ENCODE measurements at places on chromosomes 11 and 22. TPM values are rescaled to one million over a fixed set of nuclear protein-coding genes. Genes with fewer than 3 reads are reported as not detected.

DNA sequence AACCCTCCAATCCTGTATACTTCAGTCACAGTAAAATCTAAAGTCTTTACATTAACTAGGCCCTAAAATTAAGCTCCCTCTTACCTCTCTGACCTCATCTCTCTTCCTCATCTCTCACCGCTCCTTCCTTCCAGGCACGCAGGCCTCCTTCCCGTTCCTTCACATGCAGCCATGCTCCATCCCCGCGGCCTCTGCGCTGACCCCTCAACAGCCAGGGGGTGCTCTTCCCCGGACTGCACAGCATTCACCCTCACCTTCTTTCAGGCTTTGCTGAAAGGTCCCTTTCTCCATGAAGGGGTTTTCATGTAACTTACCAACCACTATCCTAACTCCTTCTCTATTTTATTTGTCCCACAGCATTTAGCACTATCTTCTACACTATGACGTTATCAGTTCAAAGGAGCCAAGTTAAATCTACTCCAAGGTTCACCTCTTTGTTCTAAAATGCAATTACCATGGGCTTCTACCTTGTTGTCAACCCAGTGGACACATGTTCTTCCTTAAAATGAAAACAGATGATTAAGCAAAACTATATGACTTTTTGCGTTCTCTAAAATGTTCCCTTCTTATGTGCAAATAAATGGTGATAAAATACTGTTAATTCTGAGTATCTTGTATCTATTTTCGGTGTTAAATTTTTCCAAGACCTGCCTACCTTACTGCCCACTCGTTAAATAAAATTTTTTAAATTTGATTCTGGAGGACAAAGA is 57.8 kb upstream of the APOA1 start:
- peaks cover 10% of the 10 kb centered on the region for H3K36me3 ChIP-seq
- H3K27me3 ChIP-seq, result no peaks in the 10 kb centered on the region
- peaks cover 13% of the 10 kb centered on the region for H3K4me1 ChIP-seq
- DNase-seq, result no peak
- H3K4me3 ChIP-seq, result no peak overlapping the region

Gene MMP3
- not detected for total RNA-seq

Gene INS
- not detected for total RNA-seq

- H3K4me3 ChIP-seq, result no peak overlapping the region
- no peaks in the 10 kb centered on the region for H3K36me3 ChIP-seq
- no peak for DNase-seq
- H3K4me1 ChIP-seq, result no peaks in the 10 kb centered on the region
- no peaks in the 10 kb centered on the region for H3K27me3 ChIP-seq
Observed at GRCh38 chr22:44611880-44612496, 90.0 kb upstream of the PRR5 start.

GRCh38 chr11:75422248-75423231 is 10.5 kb downstream of the KLHL35 start:
- H3K27me3 ChIP-seq, result no peaks in the 10 kb centered on the region
- no peak overlapping the region for H3K4me3 ChIP-seq
- DNase-seq, result no peak

GRCh38 chr11:116605543-116606459 is 167.0 kb downstream of the BUD13 start:
- H3K27me3 ChIP-seq, result no peaks in the 10 kb centered on the region
- H3K4me1 ChIP-seq, result no peaks in the 10 kb centered on the region
- H3K36me3 ChIP-seq, result no peaks in the 10 kb centered on the region
- no peak overlapping the region for H3K4me3 ChIP-seq
- DNase-seq, result peak; percentile 73
- no peak overlapping the region for H3K27ac ChIP-seq

DNA sequence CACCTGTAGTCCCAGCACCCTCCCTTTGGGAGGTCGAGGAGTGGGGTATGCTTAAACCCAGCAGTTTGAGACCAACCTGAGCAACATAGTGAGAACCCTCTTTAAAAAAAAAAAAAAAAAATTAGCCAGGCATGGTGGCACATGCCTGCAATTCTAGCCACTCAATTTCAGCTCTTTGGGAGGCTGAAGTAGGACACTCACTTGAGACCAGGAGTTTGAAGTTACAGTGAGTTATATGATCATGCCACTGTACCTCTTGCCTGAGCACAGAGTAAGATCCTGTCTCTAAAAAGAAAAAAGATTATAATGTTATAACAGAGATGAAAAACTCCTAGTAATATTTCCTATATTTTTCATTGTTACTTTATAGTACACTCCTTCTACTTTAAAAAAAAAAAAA is 23.9 kb downstream of the PIK3C2A start:
- no peaks in the 10 kb centered on the region for H3K27me3 ChIP-seq
- H3K27ac ChIP-seq, result no peak overlapping the region
- DNase-seq, result no peak
- H3K4me3 ChIP-seq, result no peak overlapping the region

DNA sequence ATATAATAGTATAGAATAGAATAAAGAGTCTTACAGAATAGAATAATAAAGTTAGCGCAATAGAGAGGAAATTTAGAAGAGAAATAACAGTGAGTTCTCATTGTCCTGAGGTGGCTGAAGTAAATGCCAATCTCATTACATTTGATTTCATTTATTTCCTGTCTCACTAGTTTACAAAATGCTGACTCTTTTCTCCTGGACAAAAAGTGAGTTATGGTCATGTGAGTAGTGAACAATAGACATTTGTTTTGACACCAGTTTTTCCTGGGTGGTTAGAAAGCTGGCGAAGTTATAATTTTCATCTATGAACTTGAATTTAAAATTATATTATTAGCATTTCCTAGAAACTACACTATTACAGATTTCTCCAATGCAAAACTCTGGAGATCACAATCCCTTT is 143.7 kb downstream of the TYR start:
- no peak for DNase-seq
- H3K27me3 ChIP-seq, result no peaks in the 10 kb centered on the region
- H3K27ac ChIP-seq, result no peak overlapping the region
- H3K36me3 ChIP-seq, result no peaks in the 10 kb centered on the region
- H3K4me1 ChIP-seq, result no peaks in the 10 kb centered on the region
- H3K4me3 ChIP-seq, result no peak overlapping the region

GRCh38 chr22:48536541-48537342 is 1290.9 kb downstream of the BRD1 start:
- no peaks in the 10 kb centered on the region for H3K27me3 ChIP-seq
- H3K4me3 ChIP-seq, result no peak overlapping the region
- no peaks in the 10 kb centered on the region for H3K36me3 ChIP-seq
- DNase-seq, result no peak
- no peak overlapping the region for H3K27ac ChIP-seq

DNA sequence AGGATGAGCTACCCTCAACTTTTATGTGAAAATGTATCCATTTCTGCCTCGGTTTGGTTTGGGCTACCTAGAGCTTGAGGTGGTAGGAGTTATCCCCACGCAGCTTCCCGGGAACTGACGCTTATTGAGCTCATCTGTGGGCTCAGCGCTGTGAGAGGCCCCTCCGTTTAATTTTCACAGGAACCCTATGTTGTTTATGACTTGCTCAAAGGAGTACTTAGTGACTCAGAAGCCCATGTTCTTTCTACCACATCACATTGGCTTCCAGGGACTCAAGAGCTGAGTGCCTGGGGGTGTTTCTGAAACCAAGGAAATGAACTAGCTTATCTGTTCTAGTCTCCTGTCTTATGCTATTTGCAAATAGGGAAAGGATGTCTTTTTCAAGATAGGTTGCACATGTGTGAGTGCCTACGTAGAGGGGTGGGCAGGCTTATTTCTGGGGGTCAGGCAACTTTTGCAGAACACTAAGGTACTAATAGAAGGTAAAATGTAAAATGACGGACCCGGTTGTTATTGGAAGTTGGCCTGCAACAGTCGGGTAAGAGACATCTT is 40.5 kb downstream of the MICAL2 start:
- H3K4me3 ChIP-seq, result no peak overlapping the region
- no peak for DNase-seq
- H3K4me1 ChIP-seq, result peaks cover under 1% of the 10 kb centered on the region
- no peak overlapping the region for H3K27ac ChIP-seq
- H3K27me3 ChIP-seq, result no peaks in the 10 kb centered on the region
- H3K36me3 ChIP-seq, result peaks cover 9% of the 10 kb centered on the region

GRCh38 chr22:37629928-37630327 is 9.5 kb upstream of the SH3BP1 start:
- peaks cover 25% of the 10 kb centered on the region for H3K36me3 ChIP-seq
- H3K4me1 ChIP-seq, result peaks cover 41% of the 10 kb centered on the region
- DNase-seq, result no peak

GRCh38 chr11:45917286-45917622 is 423 bp downstream of the PEX16 start:
- H3K27ac ChIP-seq, result peak overlapping the region; percentile 80
- H3K4me3 ChIP-seq, result peak overlapping the region; percentile 38
- H3K4me1 ChIP-seq, result peaks cover 27% of the 10 kb centered on the region
- no peak for DNase-seq
- no peaks in the 10 kb centered on the region for H3K27me3 ChIP-seq

- no peak for DNase-seq
- H3K36me3 ChIP-seq, result peaks cover 33% of the 10 kb centered on the region
- H3K4me3 ChIP-seq, result no peak overlapping the region
- H3K4me1 ChIP-seq, result no peaks in the 10 kb centered on the region
- no peaks in the 10 kb centered on the region for H3K27me3 ChIP-seq
Observed at GRCh38 chr11:1753229-1753928, 3.0 kb upstream of the IFITM10 start.

DNA sequence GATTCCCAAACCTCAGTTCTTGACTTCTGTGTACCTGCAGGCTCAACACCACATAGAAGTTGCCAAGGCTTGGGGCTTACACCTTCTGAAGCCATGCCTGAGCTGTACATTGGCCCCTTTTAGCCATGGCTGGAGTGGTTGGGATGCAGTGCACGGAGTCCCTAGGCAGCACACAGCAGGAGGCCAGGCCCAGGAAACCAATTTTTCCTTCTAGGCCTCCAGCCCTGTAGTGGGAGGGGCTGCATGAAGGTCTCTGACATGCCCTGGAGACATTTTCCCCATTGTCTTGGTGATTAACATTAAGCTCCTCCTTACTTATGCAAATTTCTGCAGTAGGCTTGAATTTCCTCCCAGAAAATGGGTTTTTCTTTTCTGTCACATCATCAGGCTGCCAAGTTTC is 94.6 kb downstream of the DEPDC5 start:
- no peak overlapping the region for H3K4me3 ChIP-seq
- no peaks in the 10 kb centered on the region for H3K27me3 ChIP-seq
- no peaks in the 10 kb centered on the region for H3K4me1 ChIP-seq
- no peak for DNase-seq
- H3K27ac ChIP-seq, result no peak overlapping the region

Gene KRTAP5-4
- total RNA-seq, result not detected

Gene HBD
- total RNA-seq, result not detected

DNA sequence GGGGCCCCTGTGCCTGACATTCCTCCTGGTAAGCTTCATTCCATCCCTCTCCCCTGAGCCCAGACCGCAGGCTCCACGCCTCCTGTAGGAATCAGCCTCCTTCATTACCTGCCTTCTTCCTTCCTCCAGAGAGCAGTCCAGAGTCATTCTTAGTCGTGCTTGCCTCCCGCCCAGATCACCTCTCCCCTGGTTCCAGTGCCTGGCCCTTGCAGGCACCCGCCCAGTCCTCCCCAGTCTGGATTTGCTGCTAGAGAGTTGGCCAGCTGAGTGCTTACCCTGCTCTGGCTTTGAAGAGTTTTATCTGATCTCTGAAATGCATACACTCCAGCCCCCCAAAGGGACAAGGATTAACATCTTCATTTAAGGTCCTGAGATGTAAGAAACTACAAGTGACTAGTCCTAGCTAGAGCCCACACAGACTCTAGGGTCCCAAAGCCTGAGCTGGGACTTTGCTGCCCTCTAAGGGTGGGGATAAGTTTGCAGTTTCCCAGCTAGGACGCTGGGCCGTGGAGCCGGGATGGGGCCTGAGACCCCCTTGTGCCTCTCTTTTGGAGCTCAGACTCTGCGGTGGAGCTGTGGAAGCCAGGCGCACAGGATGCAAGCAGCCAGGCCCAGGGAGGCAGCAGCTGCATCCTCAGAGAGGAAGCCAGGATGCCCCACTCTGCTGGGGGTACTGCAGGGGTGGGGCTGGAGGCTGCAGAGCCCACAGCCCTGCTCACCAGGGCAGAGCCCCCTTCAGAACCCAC is 1.6 kb downstream of the NR1H3 start:
- peak; percentile 24 for DNase-seq
- no peaks in the 10 kb centered on the region for H3K27me3 ChIP-seq

Gene XPNPEP3
- total RNA-seq, result 20.4 TPM

DNA sequence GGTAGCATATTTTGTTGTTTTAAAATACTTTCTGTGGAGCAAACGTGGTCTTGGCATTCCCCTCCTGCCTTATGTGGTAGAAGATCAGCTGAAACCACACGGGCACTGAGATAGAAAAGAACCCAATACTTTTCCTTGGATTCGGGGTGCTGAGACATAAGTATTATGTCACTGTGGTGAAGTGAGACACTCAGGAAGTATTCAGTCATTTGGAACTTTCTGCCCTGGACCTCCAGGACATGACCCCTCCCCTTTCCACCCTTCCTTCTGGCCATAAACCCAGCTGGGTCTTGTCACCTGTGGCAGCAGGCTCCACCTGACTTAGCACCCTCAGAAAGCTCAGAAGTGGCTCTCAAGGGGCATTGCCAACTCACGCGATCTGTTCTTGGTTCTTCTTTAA is 123.4 kb downstream of the SWAP70 start:
- H3K4me1 ChIP-seq, result peaks cover 10% of the 10 kb centered on the region
- H3K27me3 ChIP-seq, result no peaks in the 10 kb centered on the region
- no peak overlapping the region for H3K4me3 ChIP-seq
- H3K27ac ChIP-seq, result peak overlapping the region; percentile 50

Gene F2
- not detected for total RNA-seq

Gene TPBGL
- total RNA-seq, result 0.79 TPM

GRCh38 chr11:122625976-122626665 is 29.4 kb upstream of the UBASH3B start:
- H3K27me3 ChIP-seq, result no peaks in the 10 kb centered on the region
- H3K36me3 ChIP-seq, result no peaks in the 10 kb centered on the region
- H3K4me3 ChIP-seq, result no peak overlapping the region
- no peaks in the 10 kb centered on the region for H3K4me1 ChIP-seq

Gene BCO2
- 15.9 TPM for total RNA-seq

Gene MUC5B
- total RNA-seq, result not detected

DNA sequence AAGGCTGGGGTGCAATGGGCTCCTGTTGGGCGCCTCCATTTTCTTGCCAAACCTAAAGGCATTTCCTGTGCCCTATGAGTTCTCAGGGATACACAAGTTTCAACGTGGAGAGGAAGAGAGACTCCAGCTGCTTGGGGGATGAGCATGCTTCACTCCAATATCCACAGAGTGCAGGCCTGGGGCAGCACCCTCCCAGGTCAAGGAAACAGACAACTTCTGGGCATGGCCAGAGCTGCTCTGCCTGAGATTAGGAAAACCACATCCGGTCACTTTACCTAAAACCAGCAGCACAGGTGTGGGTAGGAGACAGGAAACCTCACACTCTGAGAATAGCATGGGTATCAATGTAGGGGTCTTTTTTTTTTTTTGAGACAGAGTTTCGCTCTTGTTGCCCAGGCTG is 28.7 kb downstream of the TMEM184B start:
- H3K27ac ChIP-seq, result no peak overlapping the region
- H3K4me1 ChIP-seq, result peaks cover 10% of the 10 kb centered on the region
- no peak for DNase-seq
- peaks cover 38% of the 10 kb centered on the region for H3K36me3 ChIP-seq
- no peak overlapping the region for H3K4me3 ChIP-seq

DNA sequence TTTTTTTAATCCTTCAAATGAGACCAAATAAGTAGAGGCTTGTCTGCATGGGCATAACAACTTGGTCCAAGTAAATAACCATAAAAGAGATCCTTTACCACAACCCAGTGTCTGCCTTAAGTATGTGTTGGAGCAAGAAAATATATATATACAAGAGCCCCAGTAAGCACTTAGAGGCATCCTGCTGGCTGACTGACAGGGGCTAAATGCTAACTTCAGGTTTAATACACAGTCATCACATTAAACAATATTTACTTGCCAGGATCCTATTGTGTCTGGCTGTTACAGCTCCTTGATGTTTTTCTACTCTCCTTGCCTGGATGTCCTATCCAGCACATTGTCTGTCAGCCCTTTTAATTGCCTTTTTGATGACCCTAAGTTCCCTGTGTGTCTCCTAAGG is 37.5 kb upstream of the MMP20 start:
- DNase-seq, result no peak
- no peak overlapping the region for H3K27ac ChIP-seq
- H3K4me3 ChIP-seq, result no peak overlapping the region
